ENCODE measurements at places on chromosomes 16 and 17.

DNA sequence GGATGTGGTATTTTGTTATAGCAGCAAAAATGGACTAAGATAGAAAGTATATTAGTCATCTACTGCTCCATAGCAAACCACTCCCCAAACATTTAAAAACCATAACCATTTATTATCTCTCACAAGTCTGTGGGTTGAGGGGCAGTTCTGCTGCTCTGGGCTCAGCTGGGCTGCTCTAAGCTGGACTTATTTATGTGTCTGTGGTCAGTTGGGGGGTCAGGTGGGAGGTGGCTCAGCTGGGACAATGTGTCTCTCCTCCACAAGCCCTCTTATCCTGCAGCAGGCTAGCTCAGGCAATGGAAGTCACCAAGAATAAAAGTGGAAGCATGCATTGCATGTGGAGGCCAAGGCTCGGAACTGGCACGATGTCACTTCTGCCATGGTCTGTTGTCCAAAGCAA lies 226.1 kb upstream of the N4BP1 start:
- DNase-seq: no peak

GRCh38 chr16:31133046-31133501 lies 2.5 kb downstream of the PRSS8 start:
- no peak for DNase-seq

GRCh38 chr17:33684735-33685134 lies 391.6 kb upstream of the ASIC2 start:
- no peak for DNase-seq

GRCh38 chr17:11404431-11405276 lies 163.6 kb downstream of the SHISA6 start:
- DNase-seq: no peak

DNA sequence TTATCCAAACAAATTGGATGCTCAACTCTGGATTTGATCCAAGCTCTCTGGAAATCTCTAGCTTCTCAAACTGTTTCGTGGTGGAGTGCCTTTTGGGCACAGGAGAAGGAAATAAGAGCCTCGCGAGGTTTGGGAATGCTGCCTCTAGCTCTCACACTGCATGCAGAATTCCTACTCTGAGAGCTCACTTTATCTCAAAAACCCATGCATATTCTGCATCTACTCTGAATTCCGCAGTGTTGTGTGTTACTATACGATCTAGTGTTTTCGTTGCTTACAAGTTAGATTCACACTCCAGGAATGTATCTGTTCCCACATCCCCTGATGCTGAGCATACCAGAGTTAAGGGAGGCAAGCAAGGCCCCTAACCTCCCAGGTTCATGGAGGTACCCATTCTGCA lies 462.7 kb downstream of the WWOX start:
- DNase-seq: no peak

- DNase-seq: peak; percentile 55
These were observed 40.5 kb upstream of the ATP2A3 start for GRCh38 chr17:4004517-4005295.

DNA sequence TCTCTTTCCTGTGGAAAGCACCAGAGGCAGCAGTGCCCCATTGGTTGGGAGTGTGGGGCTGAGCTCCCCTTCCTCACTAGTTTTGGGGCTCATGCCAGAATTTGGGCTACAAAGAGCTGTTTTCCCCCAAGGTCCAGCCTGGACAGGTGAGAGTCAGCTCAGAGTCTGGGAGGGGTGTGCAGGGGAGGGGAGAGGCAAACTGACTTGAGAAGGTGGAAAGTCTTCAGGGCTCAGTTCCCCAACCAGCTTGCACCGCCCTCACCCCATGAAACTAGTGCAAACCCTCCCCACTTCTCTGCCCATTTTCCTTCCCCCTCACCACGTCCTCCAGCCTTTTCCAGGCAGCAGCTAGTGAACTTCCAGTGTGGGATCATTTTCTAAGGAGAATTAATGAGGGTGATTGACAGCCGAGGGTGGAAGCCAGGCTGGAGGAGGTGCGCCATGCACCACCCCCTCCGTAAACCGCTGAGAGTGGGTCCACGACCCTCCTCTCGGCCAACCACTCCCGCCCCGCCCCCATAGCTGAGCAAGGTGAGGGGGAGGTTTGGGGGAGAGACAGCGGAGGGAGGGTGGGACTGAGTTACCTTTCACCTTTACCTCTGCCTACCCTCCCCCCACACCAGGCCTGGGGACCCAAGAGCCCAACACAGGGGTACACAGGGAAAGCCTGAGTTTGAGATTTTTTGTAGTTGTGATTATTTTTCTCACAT lies 6.2 kb upstream of the DLX4 start:
- no peak for DNase-seq

- no peak for DNase-seq
These were observed 6.4 kb downstream of the ATP1B2 start for GRCh38 chr17:7656958-7657609.

- DNase-seq: no peak
These were observed 11.7 kb downstream of the ZG16B start for GRCh38 chr16:2841606-2842339.

- DNase-seq: peak; percentile 78
These were observed 787 bp downstream of the CTCF start for GRCh38 chr16:67562918-67563707.

DNA sequence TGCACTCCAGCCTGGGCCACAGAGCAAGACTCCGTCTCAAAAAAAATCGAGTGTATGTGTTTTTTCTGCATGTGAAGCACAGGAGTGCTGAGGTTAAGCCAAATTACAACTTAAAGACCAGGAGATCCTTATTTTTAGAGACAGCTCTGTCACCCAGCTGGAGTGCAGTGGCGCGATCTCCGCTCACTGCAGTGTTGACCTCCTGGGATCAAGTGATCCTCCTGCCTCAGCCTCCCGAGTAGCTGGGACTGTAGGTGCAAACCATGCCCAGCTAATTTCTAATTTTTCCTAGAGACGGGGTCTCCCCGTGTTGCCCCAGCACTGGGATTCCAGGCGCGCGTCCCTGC lies 7.5 kb upstream of the PPP1R27 start:
- DNase-seq: no peak

DNA sequence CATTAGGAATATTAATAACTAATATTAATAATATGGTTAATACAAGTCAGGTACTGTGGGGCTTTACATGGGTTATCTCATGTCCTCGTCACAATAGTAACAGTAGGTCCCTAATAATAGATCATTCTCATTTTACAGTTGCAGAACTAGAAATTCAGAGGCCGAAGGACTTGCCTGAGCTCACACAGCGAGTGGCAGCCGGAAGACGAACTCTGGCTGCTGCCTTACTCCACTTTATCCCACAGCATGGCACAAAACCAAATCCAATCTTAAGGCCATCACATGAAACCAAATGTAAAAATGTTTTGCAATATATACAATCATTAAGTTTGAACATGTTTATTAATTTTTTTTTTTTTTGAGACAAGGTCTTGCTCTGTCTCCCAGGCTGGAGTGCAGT lies 13.6 kb downstream of the GNA13 start:
- DNase-seq: no peak

- no peak for DNase-seq
These were observed 235.6 kb downstream of the ZNF423 start for GRCh38 chr16:49620158-49620868.

GRCh38 chr17:41639492-41640473 lies 15.4 kb upstream of the KRT17 start:
- no peak for DNase-seq

DNA sequence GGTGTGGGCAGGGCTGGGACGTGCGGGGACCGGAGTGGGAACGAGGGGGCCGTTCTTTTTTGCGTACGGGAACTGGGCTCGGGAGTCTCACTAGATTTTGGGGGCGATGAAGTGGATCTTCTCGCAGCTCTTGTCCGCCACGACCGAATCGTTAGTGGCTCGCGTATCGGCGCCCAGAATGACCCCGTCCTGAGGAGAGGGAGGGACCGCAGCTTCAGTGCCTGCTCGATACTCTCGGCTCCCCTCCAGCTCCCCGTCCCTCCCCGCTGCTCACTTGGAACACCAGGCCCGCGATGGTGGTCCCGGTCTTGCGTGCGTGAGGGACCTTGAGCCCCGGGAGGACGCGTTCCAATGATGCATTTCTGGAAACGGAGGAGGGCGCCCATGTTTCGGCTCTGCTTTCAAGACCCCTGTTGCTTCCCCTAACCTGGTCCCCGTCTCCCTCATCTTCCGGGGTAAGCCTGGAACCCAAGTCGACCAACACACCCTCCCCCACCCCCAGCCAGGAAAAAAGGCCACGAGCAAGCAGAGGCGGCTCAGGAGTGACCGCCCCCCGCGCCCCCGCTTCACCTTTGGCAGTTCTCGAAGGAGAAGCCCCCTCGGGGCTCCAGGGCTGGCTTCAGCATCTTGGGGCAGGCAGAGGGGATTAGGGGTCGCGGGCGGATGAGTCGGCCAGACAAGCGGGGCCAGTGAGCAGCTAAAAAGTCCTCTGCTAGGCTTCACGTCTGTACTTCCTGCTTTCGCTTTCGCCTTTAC lies at the start of gene PSMB10:
Gene PSMB10, minus strand, starts transcription at position 727 of the 756 bp plus-strand sequence. Its CDS starts 101 bp downstream, at position 626.
- DNase-seq: peak; percentile 74

GRCh38 chr17:71432378-71433315 lies 688.2 kb upstream of the SOX9 start:
- no peak for DNase-seq

DNA sequence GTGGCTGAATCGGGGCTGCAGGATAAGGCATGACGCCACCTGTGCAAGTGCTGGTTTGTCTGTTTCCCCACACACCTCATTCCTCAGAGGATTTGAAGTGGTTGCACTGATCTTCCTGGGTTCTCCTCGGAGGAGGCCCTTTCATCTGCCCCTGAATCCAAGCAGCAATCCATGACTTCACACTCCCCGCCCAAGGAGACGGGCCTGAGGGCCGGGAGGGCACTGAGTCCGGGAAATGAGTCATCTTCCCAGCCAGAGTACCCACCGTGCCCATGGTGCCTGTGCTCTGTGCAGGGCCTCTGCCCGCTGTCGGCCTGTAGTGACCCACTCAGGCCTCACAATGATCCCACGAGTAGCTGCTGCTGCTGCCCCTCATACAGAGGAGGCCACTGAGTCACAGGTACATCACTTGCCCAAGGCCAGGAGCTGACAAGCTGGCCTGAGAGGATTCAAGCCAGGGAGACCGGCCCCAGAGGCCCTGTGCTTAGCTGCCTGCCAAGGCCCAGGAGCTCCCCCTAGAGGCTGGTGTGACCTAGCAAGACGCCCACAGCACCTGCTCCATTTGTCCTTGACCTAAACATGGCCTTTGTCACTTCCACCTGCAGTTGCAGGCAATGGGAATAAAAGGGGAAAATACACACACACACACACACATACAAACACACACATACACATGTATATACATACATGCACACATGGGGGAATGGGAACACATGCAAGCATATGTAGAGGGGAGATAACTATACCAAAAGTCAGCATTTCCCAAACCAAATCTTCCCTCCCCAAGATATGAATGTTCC lies 240.0 kb downstream of the C16orf95 start:
- DNase-seq: peak; percentile 81

- DNase-seq: no peak
These were observed 86.7 kb upstream of the CNTNAP4 start for GRCh38 chr16:76190480-76190879.

DNA sequence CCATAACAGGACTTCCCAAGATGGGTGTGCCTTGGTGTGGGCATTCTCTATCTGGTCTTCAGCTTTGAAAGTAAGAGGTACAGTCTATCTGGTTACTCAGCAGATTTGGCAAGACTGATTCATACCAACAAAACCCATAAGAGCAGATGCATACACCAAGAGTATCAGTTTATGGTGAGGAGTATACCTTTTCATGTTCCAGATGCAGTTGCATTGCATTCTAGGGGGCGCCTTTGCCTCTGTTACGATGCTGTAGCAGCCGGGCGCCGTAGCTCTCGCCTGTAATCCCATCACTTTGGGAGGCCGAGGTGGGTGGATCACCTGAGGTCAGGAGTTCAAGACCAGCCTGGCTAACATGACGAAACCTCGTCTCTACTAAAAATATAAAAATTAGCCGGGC lies 31.1 kb upstream of the CARMIL2 start:
- DNase-seq: peak; percentile 34

- no peak for DNase-seq
These were observed 797.5 kb upstream of the EEF2KMT start for GRCh38 chr16:5895137-5895536.

- no peak for DNase-seq
These were observed 2.0 kb downstream of the ZDHHC1 start for GRCh38 chr16:67413978-67414911.

- DNase-seq: no peak
These were observed 6.3 kb downstream of the ACSF3 start for GRCh38 chr16:89099905-89100304.

GRCh38 chr16:8774208-8774607 lies 23.2 kb downstream of the TMEM186 start:
- DNase-seq: no peak

DNA sequence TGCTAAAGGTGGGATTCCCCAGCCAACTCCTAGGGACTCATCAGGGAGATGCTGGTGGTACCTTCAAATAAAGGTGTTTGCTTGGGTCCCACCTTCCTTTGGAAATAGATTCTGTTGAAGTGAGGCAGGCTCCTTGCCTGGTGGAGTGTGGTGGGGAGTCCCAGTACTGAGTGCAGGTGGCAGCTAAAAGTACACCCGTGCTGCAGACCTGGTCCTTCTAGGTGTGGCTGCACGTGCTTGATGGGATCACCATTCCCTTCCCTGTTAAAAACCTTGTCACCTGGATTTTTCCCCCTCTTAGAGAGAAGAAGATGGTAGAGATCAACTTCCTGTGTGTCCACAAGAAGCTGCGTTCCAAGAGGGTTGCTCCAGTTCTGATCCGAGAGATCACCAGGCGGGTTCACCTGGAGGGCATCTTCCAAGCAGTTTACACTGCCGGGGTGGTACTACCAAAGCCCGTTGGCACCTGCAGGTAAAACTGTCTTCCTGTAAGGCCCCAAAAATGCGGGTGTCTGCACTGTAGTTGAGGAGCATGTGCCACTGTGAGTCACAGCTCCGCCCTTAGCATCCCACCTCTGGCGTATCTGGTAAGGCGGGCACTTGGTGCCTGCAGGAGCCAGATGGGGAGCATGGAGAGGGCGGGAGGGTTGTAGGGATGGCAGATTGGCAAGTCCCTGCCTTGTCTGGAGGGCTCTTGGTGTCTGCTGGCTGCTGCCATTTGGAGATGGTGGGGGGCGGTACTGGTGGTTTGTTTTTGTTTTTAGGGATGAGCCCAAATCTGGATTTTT lies 34.0 kb downstream of the PLCD3 start:
- DNase-seq: no peak

DNA sequence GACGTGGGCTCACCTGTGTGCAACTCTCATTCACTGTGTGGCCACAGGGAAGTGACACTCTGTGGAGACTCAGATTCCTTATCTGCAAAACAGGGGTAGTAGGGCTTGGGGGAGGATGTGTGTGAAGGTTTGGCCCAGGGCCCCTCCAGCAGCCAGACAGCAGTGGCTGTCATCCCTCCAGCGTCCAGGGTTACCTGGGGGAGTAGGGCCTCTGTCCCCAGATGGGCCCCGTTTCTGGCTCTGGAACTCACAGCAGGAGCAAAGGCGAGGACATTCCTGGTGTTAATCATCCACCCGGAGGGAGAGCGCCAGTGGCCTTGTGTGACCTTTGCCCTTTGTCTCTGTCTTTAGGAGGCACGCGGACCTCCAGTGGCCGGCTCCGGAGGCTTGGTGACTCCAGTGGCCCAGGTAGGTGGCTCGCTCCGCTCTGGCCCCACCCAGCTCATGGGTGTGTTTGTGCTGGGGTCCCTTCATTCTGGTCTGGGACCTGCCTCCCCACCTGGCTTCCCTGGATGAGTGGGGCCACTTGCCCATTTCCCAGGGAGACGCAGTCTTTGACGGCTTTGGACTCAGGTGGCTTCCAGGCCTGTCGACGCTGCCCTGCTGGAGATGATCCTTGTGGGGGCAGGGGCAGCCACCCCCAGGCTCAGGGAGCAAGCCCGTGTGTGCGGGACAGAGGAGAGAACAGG lies 166.2 kb downstream of the SEC14L1 start:
- DNase-seq: no peak

- no peak for DNase-seq
These were observed 8.6 kb downstream of the ARHGAP17 start for GRCh38 chr16:25006504-25007056.

Data from NAMALWA (cell line).